ENCODE measurements at places on chromosomes 7 and 10.

DNA sequence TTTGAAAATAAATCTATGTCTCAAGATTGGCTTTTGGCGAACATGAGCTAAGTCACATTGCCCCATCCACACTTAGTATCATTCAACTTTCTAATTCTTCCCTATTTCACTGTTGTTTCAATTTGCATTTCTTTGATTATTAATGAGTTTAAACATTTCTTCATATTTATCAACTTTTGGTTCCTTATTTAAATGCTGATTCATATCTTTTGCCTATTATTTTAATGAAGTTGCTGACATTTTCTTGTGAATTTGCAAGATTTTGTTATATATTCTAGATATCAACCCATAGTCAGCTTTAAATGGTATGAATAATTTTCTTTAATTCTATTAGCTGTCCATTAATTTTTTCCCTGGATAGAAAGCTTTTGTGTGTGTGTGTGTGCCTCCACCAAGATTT lies 14.4 kb upstream of the TSGA13 start:
- no peak for DNase-seq

GRCh38 chr10:75565286-75566251 lies 134.1 kb downstream of the LRMDA start:
- DNase-seq, result no peak

DNA sequence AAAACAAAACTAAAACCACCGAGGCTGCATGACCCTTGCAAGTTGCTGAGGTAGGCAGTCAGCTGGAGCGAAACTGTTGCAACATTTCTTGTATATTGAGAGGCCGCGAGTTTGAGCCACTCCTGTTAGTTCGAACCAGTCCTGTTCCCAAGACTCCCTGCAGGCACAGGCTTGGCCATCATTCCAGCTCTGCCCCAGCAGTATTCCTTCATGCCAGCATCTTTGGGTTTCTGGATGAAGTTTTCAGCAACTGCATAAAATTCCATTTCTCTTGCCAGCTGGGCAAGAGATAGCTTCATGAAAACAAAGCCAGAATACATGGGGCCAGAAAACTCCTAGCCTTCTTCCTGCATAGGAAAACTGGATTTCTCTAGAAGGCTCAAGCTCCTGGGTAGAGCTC lies 207.6 kb downstream of the FRMD4A start:
- DNase-seq, result no peak

GRCh38 chr7:18459484-18460245 lies 35.9 kb upstream of the HDAC9 start:
- DNase-seq, result no peak

- no peak for DNase-seq
These were observed 259.7 kb upstream of the PITRM1 start for GRCh38 chr10:3432081-3432825.

All from activated CD8-positive, alpha-beta memory T cell treated with anti-CD3 and anti-CD28 coated beads for 4 hours (primary cell).